Stimulated activated CD8-positive, alpha-beta memory T cell treated with anti-CD3 and anti-CD28 coated beads, Interleukin-4, amount 100 ng/mL, for 1 hour (primary cell): ENCODE measurements at places on chromosomes 2 and 18.

DNA sequence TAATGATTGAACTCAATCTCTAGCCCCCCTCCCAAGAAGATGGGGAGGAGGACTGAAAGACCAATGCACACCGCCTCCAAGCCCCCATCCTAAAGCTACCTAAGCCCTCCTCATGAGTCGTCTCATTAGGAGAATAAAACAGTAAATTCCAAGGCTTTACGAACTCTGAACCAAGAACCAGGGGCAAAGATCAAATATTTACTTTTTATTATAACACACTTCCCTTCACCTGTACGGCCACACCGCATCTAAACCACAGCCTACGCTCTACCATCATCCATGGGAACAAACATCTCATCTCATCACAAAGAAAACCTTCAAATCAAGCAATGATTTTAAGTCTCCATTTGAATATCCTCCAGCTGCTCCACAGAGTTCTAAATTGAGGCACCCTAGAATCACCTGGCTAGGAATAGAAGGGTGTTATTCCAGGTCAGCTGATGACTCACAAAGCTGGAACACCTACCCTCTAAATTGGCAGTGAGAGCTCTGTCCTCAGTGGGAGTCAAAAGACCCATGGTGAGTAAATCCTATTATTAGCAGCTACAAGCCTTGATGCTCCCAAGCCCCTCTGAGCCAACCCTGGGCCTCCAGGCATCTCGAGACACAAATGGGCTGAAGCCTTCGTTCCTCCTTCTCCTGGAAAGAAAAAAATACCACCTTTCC, 45.6 kb upstream of the BZW1 start:
- DNase-seq, result no peak

DNA sequence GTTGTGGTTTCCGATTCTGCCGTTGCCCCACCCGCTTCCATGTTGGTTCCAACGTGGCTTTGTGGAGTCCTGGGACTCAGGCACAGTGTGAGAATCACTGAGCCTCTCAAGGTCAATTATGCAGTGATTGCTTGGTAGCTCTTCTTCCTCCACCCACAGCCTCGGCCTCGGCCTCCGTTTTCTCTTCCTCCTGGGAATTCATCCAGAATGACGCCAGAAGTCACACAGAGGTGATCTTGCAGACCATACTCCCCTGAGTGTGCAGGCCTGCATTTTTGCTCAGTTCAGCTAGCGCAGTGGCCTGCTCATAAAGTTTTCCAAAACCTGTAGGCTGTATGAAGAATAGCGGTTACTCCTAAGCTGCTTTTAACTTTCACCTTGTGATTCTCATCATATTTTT, 273.3 kb downstream of the GBX2 start:
- DNase-seq, result no peak

- no peak for DNase-seq
These were observed 208.8 kb upstream of the SALL3 start for GRCh38 chr18:78770823-78771139.

DNA sequence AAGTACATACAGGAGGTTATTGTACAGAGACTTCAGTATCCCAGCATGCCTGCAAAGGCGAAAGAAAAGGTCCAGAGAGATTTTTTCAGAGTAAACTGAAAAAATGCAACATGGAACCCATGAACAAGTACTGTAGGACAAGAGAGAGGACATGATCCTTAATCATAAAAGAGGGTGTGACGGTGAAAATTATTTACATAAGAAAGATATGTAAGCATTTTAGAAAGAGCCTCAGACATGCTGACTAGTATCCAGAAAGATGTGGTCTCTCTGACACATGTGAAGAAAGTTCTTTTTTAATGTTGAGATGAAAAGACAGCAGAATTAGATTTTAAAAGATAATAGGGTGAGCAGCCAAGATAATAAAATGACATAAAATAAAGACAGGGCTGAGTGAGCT, 262.0 kb downstream of the NCKAP5 start:
- no peak for DNase-seq

DNA sequence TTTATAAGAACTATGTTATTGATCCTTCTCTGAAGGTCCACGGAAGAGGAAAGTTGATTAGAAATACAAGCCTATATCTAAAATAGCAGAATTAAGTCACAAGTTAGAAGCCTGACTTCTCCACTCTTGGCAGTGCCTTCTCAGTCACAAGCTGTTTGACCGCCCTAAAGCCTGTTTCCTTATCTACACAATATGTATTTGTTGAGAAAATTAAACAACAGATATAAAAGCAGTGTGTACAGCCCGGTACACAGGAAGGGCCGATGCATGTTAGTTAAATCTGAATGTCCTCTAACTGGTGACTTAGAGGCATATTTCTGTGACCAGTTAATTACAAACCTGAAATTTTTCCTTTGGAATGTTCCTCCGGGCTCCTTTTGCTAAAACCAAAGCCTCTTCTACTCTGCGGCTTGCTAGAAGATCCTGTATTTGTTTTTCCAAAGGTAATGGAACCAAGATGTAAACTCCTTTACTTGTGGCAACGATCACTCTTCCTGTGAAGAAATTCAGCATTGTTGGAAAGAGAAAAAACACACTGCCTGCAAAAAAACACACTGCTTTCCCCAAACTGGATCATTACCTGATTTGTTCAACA, 33.4 kb downstream of the TGFBRAP1 start:
- DNase-seq, result no peak
